ENCODE measurements at places on chromosomes 4 and X. TPM values are rescaled to one million over a fixed set of nuclear protein-coding genes. Genes with fewer than 3 reads are reported as not detected.

DNA sequence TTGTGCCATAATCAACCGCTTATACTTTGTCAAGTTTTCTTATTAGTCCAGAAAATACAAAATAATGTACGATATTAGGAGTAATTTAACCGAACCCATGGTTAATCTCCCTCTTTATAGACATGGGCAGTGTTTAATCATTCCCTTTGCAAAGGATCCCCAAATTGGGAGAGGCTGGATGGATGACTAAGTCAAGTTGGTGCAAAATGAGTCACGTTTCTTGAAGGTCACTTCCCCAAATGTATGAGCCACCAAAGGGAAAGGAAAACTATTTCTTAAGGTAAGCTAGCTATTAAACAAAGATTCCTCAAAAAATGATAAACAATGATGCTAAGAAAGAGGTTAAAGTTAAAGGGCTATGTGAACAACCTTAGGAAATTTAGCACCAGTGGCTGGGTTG, 17.5 kb downstream of the MAML3 start:
- DNase-seq = no peak

- no peak for DNase-seq
Observed at GRCh38 chrX:10126044-10126443, 30.7 kb upstream of the CLCN4 start.

- DNase-seq = no peak
Observed at GRCh38 chr4:6231663-6232165, 31.4 kb upstream of the JAKMIP1 start.

DNA sequence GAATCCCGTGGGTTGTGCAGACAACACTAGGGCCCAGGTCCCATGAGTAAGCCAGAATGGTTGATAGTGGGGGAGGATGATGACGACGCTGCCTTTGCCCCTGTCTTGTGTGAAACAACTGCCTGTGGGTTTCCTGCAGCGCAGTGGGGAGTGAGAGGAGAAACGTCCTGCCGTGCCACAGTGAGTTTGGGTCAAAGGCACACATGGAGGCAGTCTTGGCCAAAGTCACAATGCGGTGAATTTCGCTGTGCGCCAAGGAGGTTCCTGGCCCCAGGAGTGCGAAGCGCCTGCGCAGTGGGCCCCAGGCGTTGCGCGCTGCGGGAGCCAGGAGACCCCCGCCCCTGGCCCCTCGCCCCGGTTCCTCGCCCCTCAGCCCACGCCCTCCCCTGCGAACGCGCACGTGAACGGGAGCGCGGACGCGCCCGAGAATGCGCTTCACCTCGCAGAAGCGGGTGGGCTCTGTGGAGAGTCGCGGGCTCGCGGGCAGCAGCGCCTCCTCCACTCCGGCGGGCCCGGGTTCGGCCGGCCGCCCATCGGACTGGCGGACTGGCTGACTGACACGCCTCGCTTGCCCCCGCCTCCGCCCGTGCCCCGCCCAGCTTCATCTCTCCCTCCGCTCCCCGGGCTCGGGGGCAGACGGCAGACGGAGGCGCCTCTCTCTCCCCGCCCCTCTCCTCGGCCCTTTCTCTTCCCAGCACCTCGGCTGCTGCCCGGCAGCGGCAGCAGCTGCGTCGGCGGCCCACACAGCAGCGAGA, at the start of gene NUDT10:
NUDT10 (plus strand) TSS at position 635 of the 755 bp plus-strand sequence. CDS start 144 bp downstream, outside the sequence.
- peak; percentile 50 for DNase-seq

GRCh38 chr4:22486276-22486675, 29.6 kb downstream of the ADGRA3 start:
- no peak for DNase-seq

GRCh38 chr4:64857198-64857597, 447.9 kb upstream of the TECRL start:
- DNase-seq = no peak

DNA sequence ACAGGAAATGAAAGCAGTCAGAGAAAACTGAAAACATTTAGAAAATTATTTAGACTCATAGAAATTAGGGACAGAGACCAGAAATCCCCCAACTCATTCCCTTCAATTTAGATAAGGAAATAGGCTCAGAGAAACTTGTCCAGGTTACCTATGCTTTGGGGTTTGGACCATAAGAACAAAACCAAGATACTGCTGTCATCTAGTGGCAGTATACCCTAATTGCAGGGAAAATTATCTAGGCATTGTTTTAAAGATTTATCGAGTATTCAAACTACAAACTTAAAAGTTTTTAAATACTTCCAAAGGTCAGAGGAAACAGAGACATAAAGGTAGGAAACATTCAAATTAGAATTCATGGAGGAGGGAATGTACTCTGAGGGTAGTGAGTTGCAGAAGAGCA, 67.0 kb upstream of the KLHL13 start:
- no peak for DNase-seq

- DNase-seq = no peak
Observed at GRCh38 chrX:130688360-130688759, 214.6 kb downstream of the ENOX2 start.

DNA sequence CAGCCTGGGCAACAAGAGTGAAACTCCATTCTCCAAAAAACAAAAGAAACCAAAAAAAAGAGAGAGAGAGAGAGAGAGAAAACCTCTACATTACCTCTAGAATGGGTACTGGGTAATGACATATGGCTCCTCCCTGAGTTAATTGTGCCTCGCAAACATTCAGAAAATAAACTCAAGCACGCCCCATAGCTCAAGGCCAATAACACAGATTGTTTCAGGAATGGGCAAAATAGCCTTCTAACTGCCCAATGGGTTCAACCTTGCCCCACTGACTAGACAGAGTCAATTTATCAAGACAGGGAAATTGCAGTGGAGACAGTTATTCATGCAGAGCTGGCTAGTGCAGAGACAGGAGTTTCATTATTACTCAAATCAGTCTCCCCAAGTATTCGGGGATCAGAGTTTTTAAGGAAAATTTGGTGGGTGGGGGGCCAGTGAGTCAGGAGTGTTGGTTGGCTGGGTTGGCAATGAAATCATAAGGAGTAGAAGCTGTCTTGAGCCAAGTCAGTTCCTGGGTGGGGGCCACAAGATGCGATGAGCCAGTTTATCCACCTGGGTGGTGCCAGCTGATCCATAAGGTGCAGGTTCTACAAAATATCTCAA, 25.1 kb downstream of the NIPAL1 start:
- DNase-seq = no peak

- no peak for DNase-seq
Observed at GRCh38 chr4:86091201-86091600, 268.7 kb downstream of the MAPK10 start.

DNA sequence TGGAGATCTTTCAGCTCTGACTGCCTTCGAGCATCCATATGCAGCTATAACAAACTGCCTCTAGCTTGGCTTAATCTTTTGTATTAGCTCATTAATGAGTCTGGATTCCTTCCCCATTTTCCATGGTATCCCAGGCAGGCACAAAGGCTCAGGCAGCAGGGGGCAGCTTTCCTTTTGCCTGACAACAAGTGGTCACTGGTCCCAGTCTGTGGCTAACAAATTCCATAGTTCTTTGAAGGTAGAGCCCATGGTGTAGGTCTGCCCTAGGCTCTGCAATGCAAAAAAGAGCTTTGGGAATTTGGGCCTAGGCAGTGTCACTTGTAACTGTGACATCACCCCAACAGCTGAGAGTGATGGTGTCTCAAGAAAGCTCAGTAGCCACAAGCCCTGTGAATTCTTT, 234.4 kb upstream of the GPC4 start:
- no peak for DNase-seq

DNA sequence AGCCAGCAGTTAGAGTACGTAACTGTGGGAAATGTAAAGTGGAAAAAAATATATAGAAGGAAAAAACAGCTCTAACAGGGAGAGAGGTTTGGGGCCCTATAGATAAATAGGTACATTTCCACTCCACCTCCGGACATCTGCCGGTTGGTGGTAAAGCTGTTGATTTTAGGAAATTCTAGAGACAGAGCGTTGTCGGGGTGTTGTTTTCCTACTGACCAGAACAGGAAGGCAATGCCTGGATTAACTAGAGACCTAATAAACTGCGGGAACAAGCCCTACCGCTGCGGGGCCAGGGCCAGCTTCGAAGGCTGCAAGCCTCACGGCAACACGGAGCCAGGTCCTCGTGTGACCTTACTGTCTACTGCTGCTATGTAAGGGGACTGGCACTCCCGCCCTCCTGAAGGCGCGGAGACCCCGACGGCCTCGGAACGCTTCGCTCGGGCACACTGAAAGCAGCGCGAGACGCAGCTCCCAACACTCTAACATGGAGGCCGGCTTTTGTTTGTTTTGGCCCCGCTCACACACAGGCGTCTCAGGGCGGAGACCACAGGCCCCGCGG, 702 bp upstream of the CDKN2AIP start:
- DNase-seq = peak; percentile 63

The ARHGAP4 gene
- 43.7 TPM for total RNA-seq

The ARHGAP6 gene
- total RNA-seq = 29.6 TPM

Measured in ureter (tissue), 1 donor.